ENCODE measurements at places on chromosomes 1 and 21. TPM values are rescaled to one million over a fixed set of nuclear protein-coding genes. Genes with fewer than 3 reads are reported as not detected.

Gene FHL3
- 26.6 TPM for total RNA-seq

Gene KCNAB2
- 299 TPM for total RNA-seq

Gene LRRC8B
- total RNA-seq, result 31.7 TPM

Gene BRDT
- not detected for total RNA-seq

All from activated CD8-positive, alpha-beta T cell treated with anti-CD3 and anti-CD28 coated beads for 36 hours (primary cell).